ENCODE measurements at places on chromosomes 16 and 17.

- DNase-seq, result no peak
Measured at GRCh38 chr17:45096926-45097325, 35.4 kb downstream of the PLCD3 start.

DNA sequence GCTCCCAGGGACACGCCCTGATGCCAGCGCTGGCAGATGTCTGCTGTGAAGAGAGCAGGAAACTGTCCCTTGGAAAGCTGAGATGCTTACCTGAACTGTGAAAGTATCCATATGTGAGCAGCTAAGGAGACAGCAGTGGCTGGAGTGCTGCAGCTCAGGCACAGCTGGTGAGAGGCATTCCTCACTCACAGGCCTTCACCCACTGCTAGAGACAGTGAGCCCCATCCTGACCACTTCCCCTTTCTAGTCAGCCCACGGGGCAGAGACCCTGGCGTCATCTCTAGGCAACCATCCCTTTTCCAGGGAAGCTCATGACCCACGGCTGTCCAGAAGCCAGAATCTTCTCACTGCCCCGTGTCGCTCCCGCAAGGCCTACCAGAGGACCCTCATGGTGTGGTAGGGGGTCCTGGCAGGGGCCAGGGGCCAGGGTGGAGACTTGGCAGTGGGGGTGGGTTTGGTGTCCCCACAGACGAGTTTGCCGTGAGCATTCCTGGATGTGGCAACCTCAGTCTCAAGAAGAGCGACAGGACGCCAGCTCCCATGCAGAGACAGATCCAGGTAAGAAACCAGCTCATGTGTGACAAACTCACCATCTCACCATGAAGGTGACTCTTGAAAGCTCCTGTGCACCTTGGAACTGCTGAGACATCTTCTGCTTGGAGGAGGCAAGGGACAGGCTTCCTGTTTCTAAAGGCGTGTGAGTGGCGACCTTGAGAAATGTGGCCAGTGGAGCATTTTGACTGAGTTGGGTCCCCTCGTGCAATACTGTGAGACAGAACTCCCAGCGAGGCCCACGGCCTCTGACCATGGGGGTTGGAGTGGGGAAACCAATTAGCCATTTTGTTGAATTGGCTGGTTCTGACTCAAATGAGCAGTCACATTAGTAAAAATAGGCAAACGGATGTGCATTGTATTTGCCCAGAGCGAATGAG lies at the start of gene SCIMP:
SCIMP (minus strand) TSS at position 216 of the 932 bp plus-strand sequence; CDS start at position 111, 105 bp downstream.
- DNase-seq, result no peak

DNA sequence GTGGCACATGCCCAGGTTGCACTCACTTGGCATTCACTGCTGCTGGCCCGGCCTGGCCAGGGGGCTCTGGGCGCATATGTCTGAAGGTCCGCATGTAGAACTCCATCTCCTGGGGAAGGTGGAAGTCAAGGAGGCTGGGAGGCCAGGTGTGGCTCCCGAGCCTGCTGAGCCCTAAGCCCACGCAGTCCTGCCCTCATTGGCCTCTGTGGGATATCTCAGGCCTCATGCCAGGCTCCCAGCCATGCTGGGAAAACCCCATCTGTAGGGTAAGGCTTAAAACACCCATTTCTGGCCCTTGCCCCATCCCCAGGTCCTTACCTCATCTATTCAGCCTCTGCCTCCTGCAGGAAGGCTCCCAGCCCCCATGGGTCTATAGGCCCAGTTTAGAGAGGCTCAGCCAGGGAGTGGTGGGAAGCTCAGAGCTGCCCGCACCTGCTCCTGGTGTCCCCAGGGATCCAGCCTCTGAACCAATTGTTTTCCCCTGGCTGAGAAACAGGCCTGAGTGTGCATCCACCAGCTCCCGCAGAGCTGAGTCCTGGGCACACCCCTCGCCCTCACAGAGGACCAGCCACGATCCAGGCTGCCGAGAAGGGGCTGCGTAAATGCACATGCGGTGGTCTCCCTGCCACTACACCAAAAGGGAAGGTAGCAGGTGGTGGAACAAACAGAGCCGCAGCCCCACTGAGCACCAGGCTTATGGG lies 2.3 kb upstream of the TPPP3 start:
- DNase-seq, result no peak

GRCh38 chr17:8341456-8341855 lies 1.8 kb downstream of the ODF4 start:
- no peak for DNase-seq

- no peak for DNase-seq
Measured at GRCh38 chr16:66647866-66648265, 43.4 kb downstream of the CMTM3 start.

- no peak for DNase-seq
Measured at GRCh38 chr16:65280845-65281512, 159.1 kb upstream of the CDH11 start.

GRCh38 chr16:84594725-84595038 lies 23.2 kb downstream of the COTL1 start:
- no peak for DNase-seq

DNA sequence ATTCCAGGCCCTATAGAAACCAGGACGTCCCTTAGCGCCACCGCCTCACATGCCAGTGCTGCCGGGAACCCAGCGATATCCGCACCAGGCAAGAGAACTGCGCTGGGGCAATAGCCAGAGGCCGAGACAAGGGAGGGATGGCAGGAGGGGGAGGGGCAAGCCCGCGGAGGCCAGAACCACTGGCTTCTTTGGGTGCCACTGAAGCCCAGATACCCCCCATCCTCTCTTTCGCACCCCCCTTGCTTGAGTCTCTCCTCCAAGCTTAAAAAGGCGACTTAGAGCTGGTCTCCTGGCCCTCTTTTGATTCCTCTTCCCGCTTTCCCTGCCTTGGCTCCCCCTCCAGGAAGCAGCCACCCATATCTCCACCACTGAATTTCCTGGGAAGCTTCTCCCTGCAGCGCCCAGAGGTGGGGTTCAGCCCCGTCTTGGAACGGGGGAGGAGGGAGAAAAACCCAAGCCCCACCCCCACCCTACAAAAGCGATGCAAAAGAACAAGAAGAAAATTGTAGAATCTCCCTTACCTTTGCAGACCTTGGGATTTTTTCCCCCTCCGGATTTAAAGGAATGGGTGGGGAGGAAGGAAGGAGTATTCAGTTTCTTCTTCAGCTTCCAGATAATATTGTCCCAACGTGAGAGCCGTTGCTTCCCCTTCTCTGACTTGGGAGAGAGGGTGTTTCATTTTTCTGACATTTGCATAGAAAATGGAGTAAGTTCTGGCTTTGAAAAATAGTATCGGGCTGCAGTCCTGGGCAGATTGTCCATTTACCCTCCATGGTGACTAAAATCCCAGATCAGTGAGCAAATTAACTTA lies 622 bp downstream of the HOXB6 start:
- DNase-seq, result no peak

- no peak for DNase-seq
Measured at GRCh38 chr17:65197201-65197600, 60.0 kb downstream of the RGS9 start.

DNA sequence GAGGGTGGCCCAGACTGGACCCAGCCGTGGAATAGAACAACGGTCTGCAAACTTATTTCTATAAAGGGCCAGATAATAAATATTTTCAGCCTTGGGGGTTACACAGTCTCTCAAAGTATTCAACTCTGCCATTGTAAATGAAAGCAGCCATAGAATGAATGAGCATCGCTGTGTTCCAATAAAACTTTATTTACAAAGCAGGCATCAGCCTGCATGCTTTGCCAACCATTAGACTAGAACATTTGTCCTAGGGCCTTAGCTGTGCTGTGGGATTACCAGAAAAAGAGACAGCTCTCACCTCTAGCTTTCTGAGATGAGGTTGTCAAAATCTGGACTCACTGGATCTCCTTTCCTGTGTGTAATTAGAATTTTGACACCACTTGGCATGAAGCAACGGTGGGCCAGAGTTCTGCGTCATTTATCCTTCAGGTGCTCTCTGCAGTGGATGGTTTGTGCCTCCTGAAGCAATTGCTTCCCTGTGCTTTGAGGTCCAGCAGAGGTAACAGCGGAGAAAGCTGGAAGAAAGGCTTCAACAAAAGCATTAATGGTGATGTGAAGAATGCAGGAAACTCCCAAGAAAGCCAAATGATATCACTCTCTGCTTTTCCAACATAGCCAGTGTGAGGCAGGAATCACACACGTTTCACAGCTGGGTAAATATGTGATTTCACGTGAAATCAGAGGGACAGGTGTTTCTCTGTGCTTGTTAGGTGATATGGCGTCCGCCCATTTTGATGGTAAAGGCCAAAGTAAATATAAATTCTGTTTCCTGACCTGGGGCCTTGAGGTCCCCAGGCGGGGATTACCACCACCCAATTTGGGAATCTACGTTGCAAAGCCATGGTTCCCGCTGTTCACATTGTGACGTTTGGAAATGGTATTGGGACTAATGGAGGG lies 148.4 kb downstream of the PITPNC1 start:
- no peak for DNase-seq

DNA sequence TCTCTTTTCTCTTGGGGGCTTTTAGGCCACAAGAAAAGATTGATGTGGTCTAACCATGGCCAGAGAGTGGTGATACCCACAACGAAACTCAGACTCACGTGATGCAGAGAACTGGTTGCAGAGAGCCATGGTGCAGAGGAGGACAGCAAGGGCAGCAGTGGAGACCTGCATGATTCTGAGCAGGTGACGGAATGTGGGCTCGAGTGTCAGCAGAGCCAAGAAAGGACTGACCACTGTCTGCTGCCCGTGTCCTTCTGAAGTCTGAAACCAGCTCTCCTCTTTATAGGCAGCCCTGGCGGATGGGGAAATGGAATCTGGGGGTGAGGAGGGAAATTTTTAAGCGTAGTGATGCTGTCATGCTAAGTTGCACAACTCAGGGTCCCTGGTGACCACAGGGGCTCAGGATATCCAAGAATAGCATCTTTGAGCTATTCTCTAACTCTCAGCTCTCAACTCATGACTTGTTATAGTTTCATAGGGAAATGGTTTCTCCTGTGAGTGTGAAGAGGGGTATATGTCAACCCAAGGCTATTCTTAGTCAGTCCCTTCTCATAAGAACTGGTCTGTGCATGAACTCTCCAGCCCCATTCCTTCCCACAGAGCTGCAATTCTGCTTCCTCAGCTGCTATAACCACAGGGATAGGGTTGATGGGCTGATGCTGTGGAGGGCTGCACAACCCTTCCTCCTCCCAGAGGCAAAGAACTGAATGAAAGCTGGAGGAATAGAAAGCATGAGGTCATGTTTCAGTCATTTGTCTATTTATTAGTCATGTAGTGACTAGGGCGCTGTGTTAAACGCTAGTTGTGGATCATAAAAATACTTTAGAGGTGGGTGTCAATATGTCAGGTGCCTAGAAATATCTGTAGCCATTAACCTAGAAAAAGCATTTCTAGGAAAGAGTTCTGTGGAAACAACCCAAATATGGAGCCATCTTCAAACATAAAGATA lies at the start of gene CCL3:
CCL3 (minus strand) TSS at position 256 of the 949 bp plus-strand sequence; CDS start at position 171, 85 bp downstream.
- DNase-seq, result no peak

- no peak for DNase-seq
Measured at GRCh38 chr16:72517154-72517553, 345.2 kb upstream of the PMFBP1 start.

- no peak for DNase-seq
Measured at GRCh38 chr17:7004398-7005253, 7.8 kb upstream of the RNASEK start.

DNA sequence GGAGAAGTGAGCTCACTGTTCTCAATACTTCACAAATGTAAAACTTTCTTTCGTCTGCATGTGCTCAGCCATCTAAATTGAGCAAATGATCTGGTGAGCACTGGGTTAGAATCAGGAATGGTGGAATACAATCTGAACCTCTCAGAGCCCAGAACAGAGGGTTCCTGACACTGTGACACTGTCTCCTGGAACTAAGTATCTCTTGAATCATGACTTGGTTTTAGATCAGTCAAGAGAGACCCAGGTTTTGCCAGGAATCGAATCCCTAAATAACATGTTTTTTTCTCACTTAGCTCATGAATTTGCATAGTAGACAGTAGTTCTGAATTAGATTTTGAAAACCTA lies 49.3 kb downstream of the SF3B3 start:
- DNase-seq, result no peak

DNA sequence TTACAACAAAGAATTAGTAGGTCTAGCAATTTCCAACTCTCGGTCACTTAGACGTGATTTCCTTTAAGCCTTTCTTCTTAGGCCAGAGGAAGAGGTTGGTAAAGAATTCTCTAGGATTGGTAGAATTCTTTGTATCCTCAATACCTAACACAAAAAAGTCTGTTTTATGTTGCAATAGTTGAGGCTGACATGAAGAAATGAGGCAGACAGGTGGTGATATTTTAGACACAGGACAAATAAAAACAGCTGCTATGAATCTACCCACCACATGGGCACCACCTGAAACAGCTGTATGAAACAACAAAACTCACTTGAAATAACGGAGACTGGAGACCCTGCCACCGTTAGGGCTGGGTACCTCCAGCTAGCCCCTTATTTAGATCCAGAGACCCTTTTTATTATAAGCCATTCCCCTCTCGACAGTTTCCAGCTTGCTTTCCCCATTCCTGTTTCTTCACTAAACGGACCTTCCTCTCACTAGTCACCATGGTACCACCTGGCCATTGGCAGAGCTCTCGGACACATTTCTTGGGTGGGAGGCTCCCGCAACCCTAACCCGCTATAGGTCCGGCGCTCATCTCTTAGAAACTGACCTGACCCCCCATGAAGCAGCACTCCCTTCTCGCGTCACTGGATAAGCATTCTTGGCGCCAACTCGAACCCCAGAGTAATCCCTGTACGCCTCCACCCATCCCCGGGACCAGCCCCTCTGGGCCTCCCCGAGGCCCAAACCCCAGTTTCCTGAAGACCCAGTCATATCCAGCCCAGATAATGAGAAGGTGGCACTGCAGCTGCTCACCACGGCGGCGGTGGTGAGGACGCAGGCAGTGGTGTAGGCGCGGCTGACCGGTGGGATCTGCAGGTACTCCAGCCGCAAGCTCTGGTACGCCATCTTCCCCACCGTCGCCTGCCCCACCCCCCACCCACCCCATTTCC lies at the start of gene DERL2:
DERL2 (minus strand) TSS at position 909 of the 936 bp plus-strand sequence; CDS start at position 892, 17 bp downstream.
- no peak for DNase-seq

DNA sequence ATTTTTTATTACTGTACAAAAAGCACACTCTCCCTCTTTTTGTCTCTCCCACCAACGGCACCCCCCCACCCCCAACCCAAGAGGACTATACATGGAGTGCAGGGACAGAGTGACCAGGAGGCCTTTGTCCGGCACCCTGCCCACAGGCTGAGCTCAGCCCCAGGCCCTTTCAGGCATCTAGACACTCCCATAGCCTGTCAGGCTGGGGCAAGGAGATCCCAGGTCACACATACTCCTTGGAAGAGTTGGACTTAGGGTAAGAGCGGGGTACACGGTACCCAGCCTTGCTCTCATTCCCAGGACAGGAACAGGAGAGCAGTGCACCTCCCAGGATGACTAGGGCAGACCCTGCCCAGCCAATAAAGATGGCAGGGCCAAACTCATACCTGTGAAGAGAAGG lies 2.1 kb downstream of the CLDN7 start:
- DNase-seq, result no peak

GRCh38 chr16:68183046-68183445 lies 52.9 kb downstream of the ESRP2 start:
- no peak for DNase-seq

Data from cortex of kidney (tissue), 1 donor.